ENCODE measurements at places on chromosomes 16 and 17.

DNA sequence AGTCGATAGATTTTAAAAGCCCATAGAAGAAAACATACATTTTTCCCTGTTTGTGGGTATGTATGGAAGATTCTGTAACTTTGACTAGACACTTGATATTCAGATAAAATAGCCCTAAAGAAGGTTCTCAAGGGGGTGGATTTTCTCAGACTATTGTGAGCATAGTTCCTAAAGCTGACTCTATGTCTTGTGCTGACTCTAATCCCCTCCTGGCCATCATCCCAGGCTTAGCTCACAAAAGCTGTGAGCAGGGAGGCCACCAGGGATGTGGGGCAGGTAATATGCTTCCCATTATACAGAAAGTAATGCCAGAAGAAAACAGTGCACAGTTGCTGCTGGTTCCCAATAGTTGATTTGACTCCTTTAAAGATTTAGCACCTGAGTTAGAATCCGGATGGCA lies 32.0 kb downstream of the CDH13 start:
- peak; percentile 58 for DNase-seq

GRCh38 chr17:80785477-80786178 lies 206.0 kb upstream of the CHMP6 start:
- no peak for DNase-seq

- DNase-seq = peak; percentile 4
These were observed 492.2 kb downstream of the KCNJ2 start for GRCh38 chr17:70661342-70662222.

GRCh38 chr17:80224683-80225082 lies 4.5 kb downstream of the SLC26A11 start:
- DNase-seq = no peak

- DNase-seq = peak; percentile 37
These were observed 40.3 kb upstream of the SREBF1 start for GRCh38 chr17:17876959-17877528.

- DNase-seq = no peak
These were observed 28.8 kb upstream of the ST6GALNAC1 start for GRCh38 chr17:76672270-76672851.

GRCh38 chr17:606508-607250 lies 108.0 kb downstream of the VPS53 start:
- peak; percentile 41 for DNase-seq

DNA sequence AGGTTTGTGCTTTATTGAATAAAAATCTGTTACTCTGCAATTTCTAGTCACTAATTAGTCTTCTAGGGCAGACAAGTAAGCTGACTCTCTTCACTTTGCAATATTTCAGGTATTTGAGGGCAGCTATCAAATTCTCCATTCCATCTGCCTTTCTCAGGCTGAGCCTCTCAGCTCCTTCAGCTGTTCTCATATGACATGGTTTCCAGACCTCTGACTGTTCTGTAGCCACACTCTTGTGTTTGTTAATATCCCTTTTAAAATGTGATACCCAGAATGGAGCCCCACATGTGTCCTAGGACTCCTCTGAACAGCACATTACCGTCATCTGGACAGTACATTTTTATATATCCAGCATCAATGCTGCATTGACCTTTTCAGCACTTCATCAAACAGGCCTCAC lies 46.1 kb upstream of the MTMR4 start:
- DNase-seq = no peak

- no peak for DNase-seq
These were observed 34.2 kb downstream of the CFAP20 start for GRCh38 chr16:58094791-58095574.

DNA sequence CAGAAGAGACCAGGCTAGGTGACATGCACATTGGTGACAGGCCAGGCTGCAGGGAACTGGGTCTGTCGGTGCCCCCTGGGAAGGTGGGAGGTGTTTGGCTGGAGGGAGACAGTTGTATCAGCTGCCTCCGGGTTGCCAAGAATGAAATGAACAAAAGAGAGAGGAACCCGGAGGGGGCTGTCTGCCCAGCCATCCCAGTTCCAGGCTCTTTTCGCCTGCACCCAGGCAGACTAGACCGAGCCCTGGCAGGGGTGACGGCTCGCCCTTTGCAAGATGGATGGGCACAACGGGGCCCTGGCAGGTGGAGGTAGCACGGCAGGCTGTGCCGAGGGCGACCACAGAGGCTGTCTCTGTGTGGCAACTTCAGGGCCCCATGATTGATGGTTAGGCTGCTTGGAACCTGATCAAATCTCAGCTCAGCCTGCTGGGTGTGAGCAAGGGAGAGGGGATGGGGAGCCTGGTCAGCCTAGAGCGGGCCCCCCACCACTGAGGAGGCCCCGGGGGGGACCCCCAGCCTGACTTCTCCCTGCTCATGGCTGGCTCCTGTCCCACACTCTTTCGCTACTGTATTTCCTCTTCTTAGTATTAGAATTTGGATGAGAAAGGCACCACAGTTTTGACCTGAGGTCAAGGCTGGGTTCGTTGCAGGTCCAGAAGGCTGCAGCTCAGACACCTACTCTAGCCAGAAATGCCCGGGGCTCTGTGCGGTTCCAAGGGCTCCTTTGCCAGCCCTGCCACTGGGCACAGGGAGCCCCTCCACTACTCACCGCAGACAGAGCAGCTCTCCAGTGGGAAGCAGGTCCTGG lies 118.9 kb upstream of the CHMP6 start:
- no peak for DNase-seq

DNA sequence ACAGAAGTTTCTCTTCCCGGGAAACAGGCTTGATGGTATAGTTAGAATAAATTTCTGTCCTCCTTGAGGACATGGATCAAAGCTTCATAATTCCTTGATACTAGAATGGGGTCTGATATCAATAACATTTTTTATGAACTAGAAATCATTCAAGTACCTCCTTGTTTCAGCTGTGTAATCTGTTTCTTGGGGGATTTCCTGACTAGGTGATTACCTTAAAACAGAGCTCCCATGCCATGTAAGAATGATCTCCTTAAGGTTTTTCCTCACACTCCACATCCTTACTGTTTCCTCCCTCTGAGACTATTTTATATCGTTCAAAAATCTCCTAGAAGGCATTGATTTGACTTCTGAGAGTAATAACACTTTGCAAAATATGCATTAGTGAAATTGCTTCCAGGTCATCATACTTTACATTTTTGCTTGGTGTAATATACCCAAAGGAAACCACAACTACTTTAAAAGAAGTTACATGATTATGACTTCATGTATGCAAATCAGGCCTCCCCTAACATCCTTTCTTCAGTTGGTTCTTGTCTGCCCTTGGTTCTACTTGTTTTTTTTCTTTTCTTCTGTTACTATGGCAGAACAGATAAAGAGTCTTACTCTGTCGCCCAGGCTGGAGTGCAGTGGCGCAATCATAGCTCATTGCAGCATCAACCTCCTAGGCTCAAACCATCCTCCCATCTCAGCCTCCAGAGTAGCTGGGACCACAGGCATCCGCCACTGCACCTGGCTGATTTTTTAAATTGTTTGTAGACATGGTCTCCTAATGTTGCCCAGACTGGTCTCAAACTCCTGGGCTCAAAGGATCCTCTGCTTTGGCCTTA lies 388.8 kb downstream of the ZFHX3 start:
- DNase-seq = peak; percentile 53

DNA sequence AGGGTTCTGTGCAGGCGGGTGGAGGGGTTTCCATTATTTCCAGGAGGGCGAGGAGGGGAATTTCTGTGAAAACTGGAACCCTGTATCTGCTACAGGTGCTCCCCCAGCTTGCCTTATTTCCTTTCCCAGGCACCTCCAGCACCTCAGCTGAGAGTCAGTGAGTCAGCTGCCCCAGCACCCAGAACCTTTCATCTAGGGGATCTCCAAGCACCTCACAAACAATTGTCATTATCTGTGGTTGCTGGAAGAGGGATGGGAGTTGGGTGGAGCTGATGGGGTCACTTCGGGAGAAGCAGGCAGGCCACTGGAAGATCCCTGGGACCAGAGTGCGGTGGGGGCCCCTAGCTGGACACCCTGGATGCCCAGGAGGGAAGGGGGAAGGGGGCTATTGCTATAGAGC lies 10.0 kb upstream of the CLUH start:
- no peak for DNase-seq

GRCh38 chr17:79730769-79731483 lies at the start of gene ENPP7:
Gene ENPP7 (plus strand): TSS chr17:79730943. CDS start chr17:79731140, 197 bp downstream.
- DNase-seq = no peak

DNA sequence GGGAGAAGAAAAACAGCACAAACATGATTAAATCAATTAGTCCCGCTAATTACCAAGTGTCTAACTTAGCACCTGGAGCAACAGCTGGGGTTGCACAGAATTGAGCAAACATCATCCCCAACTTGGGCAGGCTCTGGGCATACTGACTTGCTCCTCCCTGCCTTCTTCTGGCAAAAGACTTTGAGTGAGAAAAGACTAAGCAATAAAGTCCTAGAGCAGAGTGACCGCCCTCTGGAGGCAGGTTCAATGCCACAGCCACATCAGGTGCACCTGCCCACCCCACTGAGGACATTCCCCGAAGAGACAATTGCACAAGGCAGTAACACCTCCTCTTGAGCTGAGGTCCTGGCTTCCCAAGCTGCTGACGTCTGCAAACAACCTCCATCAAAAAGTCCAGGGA lies 358.3 kb downstream of the SOX9 start:
- DNase-seq = no peak

GRCh38 chr17:41163828-41164227 lies 3.3 kb upstream of the KRTAP4-4 start:
- peak; percentile 16 for DNase-seq

GRCh38 chr16:57769541-57770145 lies 32.6 kb downstream of the KIFC3 start:
- no peak for DNase-seq

- no peak for DNase-seq
These were observed 40.8 kb upstream of the BHLHA9 start for GRCh38 chr17:1229349-1229899.

DNA sequence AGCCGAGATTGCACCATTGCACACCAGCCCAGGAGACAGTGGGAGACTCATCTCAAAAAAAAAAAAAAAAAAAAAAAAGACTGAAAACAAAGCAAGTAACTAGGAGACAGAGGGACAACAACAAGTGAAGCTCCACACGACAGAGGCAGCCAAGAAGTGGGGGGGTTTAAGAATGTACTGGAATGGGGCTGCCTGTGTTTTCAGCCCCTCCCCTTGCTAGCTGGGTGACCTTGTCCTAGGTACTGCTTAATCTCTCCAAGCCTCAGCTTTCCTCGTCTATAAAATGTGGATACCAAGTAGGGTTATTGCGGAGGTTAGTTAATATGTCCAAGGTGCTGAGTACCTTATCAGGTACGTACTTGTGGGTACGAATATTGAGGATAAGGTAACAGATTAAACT lies 163.8 kb upstream of the CACNG5 start:
- DNase-seq = no peak

GRCh38 chr17:4519361-4519788 lies 20.7 kb downstream of the SPNS2 start:
- DNase-seq = no peak

- DNase-seq = no peak
These were observed 75.6 kb downstream of the AMFR start for GRCh38 chr16:56349711-56350161.

- DNase-seq = peak; percentile 74
These were observed 490.5 kb upstream of the ERCC4 start for GRCh38 chr16:13429416-13429815.

DNA sequence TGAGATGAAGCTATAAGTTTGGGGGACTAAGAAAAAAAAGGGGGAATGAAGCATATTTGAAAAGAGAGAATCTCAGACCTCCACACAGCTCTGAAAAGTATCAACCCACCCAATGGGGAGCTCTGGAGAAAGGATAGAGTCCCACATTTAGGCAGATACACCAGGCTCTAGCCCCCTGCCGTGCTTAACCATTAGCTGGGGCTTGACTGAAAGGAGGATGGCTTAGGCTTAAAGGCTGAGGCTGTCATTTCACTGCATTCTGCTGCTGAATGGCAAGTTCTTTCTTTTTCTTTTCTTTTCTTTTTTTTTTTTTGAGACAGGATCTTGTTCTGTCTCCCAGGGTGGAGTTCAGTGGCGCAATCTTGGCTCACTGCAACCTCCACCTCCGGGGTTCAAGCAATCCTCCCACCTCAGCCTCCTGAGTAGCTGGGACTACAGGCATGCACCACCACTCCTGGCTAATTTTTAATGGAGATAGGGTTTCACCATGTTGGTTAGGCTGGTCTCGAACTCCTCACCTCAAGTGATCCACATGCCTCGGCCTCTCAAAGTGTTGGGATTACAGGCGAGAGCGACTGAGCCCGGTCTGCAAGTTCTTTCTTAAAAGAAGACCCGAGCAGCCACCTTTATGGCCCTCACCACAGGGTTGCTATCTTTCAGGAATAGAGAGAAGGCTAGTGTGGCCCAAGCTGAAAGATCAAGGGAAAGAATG lies 9.0 kb upstream of the MMP2 start:
- no peak for DNase-seq

DNA sequence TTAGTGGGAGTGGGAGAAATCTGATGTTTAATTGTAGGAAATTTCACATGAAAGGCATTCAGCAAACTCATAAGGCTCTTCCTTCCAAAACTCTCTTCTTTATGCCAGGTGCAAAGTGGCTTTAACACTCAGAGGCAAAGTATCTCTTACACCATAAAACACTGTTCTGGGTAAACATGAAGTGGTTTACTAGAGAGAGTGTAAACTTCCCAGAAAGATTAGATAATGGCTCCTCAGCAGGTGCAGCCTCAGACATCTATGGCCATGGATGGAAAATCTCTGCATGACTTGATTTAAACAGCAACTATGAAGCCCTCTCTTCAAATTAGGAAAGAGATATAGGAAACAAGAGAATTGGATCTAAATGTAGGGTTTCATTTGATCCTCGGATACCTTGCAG lies 583.1 kb upstream of the SALL1 start:
- DNase-seq = no peak

GRCh38 chr16:30992276-30992780 lies 7.3 kb downstream of the HSD3B7 start:
- DNase-seq = no peak

DNA sequence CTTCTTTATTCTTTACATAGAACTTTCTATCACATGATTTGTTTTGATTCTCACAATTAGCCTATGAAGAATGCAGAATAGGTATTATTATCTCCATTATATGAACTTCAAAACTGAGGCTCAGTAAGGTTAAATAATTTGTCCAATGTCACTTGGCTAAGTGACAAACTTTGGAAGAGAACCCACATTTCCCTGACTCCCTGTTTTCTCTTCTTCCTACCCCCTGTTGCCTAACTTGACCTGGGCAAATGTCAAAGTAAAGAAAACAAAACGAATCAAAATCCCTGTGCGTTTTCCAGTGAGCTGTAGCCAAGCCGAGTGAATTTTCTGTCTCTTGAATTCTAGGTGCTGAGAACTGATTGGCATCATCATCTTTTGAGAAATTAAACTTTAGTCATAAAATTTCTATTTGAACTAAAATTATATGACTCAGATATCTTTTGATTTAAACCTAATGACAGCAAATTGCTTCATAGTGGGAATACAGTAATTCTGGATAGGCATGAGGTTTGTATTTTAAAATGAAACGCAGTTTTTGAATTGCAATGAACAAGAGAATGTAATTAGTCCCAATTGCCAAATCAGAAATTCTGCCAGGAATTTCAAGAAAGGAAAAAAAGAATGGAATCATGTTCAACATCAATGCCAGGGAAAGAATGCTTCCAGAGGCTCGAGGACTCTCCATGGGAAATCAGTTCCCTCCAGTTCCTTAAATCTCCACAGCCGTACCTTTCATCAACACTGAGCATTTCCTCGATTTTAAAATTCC lies 4.6 kb upstream of the NACA2 start:
- DNase-seq = no peak

Data from fibroblast of skin of right biceps (primary cell).